ENCODE measurements at places on chromosomes 6 and 20.
A peak's percentile ranks its signal among the peaks of the same experiment; 100 is the strongest.

- DNase-seq = peak; percentile 31
Measured at GRCh38 chr20:9616833-9617461, 102.6 kb downstream of the LAMP5 start.

DNA sequence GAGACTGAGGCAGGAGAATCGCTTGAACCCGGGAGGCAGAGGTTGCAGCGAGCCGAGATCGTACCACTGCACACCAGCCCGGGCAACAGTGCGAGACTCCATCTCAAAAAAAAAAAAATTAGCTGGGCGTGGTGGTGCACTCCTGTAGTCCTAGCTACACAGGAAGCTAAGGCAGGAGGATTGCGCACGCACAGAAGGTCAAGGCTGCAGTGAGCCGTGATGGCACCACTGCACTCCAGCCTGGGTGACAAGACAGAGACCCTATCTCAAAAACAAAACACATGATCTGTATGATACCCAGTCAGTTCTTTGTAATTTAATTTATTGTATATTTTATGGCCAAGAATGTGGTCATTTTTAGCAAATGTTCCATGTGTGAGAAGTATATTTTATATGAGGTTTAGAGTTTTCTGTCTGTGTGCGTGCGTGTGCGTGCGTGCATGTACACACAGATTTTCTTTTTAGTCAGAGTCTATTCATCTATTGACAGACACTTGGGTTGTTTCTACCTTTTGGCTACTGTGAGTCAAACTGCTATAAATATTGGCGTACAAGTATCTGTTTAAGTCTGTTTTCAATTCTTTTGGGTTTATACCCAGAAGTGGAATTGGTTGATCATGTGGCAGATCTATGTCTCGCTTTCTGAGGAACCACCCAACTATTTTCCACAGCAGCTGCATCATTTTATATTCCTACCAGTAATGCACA, 22.2 kb upstream of the MYL9 start:
- DNase-seq = no peak

GRCh38 chr6:89361171-89361570, 8.6 kb upstream of the UBE2J1 start:
- DNase-seq = no peak

GRCh38 chr20:36821964-36822437, 48.4 kb upstream of the DSN1 start:
- peak; percentile 89 for DNase-seq

DNA sequence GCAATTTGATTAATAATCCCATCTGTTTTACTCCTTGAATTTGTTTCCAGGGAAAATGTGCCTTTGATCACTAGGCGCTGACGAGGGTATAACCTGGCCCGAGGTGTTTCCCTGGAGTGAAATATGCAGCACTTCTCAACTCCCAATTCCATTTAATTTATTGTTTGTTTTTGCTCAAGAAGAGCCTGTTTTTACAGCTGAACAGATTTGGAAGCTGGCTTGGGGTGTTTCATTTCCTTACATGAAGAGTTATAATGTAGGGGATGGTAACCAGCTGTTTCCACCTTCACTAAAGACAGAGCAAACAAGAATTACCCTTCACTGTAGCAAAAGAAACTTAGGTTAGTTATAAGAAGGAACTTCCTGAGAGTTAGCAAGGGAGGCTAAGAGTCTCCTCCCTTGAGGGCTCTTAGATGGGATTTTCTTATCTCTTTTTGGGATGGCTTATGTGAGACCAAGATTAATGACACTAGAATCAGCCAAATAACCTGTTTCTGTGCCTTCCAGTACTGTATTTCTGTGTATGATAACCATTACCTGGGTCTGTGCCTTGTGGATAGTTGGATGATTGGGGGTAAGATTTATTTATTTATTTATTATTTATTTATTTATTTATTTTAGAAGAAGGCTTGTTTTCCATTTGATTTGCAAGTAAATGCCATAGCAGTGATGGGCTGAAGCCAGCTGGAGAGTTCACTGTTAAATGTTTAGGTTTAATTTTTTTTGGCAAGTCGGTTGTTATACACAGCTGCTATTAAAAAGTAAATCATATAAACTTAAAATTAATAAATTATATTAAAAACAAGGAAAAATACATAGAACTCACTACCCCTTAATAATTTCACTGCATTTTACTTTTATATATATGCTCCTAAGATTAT, 162.2 kb upstream of the BMP2 start:
- DNase-seq = no peak

DNA sequence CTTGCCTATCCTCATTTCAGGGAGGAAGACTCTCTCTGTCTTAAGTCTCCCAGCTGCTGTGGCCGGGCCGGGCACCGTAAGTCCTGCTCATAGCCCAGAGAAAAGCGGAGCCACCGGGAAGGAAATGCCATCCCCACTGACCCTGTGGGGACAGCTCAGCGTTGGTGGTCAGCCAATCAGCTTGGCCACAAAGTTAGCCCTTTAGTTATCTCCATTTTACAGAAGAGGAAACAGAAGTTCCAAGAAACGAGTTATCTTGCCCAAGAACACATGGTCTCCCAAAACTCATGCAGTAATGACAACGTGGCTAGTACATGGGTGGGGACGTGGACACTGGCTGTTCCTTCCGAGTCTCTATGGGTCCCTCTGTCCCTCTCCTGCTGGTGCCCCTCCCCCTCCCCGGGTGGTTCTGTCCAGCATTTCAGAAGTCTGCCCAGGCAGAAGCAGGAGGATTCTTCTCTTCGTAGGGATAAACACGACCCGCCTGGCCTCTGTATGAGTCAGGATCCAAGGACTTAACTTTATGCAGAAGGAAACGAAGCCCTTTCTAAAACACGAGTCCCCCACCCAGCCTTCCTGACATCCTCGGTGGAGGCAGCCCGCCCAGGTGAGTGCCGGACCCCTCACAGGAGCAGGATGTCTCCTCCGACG, 273.8 kb downstream of the CDH4 start:
- no peak for DNase-seq

GRCh38 chr6:46998436-46999017, 43.6 kb downstream of the ADGRF1 start:
- peak; percentile 53 for DNase-seq

- DNase-seq = peak; percentile 84
Measured at GRCh38 chr6:143060354-143060805, 309 bp upstream of the AIG1 start.
